Activated CD4-positive, alpha-beta T cell treated with anti-CD3 and anti-CD28 coated beads for 24 hours (primary cell): ENCODE measurements at places on chromosomes 1 and 21.

DNA sequence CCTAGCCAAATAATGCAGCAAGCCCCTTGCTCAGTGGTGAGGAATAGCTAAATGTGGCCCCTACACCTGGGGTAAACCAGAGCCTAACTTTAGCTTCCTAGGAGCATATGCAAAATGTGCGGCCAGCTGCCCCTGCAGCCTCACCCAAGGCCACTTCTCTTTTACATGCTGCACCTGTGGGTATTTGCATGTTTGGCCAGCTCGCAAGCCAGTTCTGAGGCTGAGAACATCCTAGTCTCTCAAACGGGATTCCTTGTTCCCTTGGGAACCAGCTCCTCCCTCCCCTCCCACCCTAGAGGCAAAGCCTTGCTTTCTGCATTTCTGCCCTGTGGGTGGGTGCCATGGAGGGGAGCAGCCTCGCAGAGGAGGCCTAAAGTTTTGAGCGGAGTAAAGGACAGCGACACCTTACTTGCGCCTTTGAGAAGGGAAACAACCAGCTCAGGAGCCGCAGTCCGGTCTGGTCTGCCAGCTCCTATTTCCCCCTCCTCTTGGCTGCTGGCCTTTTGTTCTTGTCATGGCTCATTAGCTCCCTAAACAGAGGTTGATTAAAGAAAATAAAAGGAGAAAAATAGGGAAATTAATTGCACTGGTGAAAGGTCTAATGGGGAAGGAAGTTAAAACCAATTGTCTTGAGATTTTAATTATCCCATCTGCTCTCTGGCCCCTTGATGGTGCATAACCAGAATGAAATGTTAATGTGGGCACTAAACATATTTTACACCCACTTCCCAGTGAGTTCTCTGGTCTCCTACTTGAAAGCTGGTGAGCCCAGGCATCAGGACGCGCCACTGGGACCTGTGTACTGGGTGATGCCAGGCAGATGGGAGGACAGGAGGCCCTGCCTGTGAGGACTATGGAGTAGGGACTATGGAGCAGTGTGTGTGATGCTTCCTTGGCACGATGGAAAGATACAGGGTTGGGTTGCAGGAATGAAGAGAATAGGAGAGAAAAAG lies 68.7 kb downstream of the TEX35 start:
- no peak for DNase-seq

DNA sequence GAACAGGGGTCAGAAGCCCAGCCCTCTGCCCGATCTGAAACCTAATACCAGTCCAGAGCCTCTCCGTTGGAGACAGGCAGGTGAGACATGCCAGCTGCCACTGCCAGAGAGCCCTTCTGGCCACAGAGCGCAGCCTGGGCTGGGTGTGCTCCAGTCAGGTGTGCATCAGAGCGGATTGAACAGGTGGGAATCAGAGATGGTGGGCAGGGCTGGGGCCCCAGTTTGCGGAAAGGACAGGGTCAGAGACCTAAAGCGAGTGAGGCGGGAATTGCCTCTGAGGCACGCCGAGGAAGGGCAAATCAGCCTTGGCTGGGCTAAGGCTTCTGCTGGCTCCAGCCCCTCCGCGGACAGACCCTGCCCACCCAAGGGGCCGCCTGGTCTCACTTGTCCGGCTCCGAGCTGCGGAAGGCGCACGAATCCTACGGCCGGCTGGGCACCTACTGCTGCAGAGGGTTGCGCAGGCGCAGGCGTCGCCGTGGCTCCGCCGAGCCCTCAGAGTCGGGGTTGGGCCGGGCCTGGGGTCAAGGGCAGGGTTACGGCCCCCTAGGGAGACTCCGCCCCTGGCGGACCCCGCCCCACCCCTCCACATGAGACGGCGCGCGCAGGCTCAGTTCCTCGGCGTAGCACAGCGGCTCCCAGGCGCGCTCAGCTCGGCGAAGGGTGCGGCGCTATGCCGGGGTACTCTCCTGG lies 10.3 kb downstream of the CPLANE2 start:
- no peak for DNase-seq

- DNase-seq, result peak; percentile 16
These were observed at the start of gene PLEKHM2 for GRCh38 chr1:15684042-15684461. Gene PLEKHM2 (plus strand): TSS chr1:15684320. CDS start chr1:15684559, 239 bp downstream.

DNA sequence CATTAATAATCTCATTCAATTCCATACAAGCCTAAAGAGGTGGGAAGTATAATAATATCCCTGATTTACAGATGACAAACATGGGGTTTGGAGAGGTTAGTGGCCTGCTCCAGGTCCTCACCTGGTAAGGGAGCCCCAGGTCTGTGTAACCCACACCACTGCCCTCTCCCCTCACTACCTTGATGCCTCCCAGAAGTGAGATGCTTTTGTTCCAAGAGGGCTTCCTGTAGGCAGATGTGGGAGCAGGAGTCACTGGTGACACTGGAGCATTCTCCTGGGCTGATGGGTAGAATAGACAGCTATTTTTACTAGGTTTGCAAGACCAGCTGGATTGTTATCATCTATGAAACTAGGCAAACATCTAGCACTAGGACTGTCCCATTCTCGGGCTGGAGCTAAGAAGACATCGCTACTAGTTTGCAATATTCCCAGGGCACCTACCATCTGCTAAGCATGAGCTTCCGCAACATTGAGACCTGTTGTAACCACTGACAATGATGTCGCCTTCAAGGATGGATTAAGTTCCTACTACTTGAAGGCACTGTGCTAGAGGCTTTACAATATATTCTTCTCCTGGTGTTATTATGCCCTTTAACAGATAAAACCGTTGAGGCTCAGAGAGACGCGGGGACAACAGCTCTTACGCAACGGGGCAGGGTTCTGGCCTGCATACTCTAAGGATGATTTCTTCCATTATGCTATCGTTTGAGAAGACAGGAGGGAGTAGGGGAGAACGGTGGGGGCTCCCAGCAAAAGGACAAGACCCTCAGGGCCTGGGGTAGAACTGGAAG lies 35.0 kb downstream of the BATF3 start:
- DNase-seq, result no peak

- DNase-seq, result no peak
These were observed 34.4 kb downstream of the KIAA0040 start for GRCh38 chr1:175158170-175158591.

- DNase-seq, result no peak
These were observed 100.0 kb downstream of the URB2 start for GRCh38 chr1:229726061-229726460.

- DNase-seq, result no peak
These were observed 20.8 kb downstream of the PPFIA4 start for GRCh38 chr1:203046984-203047630.

- DNase-seq, result no peak
These were observed 655.5 kb downstream of the KIF26B start for GRCh38 chr1:245810181-245810769.

DNA sequence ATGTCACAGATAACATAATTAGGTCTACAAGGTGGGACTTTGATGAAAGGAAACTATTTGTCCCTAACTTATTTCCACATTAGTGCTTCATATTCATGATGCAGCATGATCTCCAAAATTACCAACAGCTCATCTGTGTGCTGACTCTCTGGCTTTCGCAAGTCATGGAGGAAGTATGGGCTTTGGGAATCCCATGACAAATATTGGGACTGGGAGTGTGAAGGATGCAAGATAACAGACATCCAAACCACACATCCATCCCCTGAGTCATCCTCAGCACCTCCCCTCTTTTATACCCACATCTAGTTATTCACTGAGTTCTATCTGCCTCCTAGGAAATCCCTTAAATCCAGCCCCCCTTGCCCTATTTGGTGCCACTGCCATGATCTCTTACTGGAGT lies 102.8 kb upstream of the COL24A1 start:
- no peak for DNase-seq

GRCh38 chr1:37621326-37621870 lies 13.3 kb downstream of the RSPO1 start:
- no peak for DNase-seq

GRCh38 chr1:98651116-98651632 lies 10.3 kb upstream of the SNX7 start:
- DNase-seq, result no peak

- DNase-seq, result no peak
These were observed 93.8 kb downstream of the MTR start for GRCh38 chr1:236888903-236889302.

- DNase-seq, result no peak
These were observed 42.2 kb upstream of the KANK4 start for GRCh38 chr1:62361431-62361830.

GRCh38 chr21:36704281-36704957 lies 5.5 kb downstream of the SIM2 start:
- no peak for DNase-seq

GRCh38 chr1:201183209-201183608 lies 7.4 kb upstream of the IGFN1 start:
- no peak for DNase-seq

DNA sequence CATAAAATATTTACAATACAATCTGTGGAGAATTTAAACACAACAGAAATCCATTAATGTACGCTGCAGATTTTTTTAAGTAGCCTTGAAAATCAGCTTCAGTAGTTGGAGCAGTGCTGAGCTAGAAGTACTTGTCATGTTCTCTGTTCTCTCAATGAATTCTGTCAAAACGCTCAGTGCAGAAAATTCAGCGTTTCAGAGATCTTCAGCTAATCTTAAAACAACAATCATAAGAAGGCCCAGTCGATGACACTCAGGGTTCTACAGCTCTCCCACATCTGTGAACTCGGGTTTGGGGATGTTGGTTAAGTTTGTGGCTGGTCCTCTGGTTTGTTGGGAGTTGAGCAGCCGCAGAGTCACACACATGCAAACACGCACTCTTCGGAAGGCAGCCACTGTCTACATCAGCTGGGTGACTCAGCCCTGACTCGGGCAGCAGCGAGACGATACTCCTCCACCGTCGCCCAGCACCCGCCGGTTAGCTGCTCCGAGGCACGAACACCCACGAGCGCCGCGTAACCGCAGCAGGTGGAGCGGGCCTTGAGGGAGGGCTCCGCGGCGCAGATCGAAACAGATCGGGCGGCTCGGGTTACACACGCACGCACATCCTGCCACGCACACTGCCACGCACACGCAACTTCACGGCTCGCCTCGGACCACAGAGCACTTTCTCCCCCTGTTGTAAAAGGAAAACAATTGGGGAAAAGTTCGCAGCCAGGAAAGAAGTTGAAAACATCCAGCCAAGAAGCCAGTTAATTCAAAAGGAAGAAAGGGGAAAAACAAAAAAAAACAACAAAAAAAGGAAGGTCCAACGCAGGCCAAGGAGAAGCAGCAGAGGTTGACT lies 161.2 kb downstream of the RUNX1 start:
- DNase-seq, result peak; percentile 82

DNA sequence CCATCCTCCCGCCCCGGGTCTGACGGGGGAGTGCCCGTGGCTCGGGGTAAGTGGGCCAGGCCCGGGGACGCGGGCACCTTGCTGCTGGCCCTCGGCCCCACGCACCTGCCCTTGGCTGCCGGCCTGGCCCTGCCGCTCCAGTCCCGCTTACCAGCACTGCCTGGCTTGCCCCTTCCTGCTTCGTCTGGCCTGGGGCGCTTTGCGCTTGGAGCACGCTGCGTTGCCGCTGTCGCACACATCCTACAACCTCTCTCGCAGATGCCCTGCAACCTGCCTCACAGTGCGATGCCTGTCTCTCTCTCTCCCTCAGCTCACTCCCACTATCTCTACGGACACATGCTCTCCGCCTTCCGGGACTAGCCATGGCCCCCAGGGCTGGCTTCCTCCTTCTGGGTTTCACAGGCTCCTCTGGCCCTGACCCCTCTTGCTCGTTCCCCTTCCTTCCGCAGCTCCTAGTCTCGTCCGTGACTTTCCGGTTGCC lies 9.7 kb downstream of the MYOG start:
- DNase-seq, result no peak

DNA sequence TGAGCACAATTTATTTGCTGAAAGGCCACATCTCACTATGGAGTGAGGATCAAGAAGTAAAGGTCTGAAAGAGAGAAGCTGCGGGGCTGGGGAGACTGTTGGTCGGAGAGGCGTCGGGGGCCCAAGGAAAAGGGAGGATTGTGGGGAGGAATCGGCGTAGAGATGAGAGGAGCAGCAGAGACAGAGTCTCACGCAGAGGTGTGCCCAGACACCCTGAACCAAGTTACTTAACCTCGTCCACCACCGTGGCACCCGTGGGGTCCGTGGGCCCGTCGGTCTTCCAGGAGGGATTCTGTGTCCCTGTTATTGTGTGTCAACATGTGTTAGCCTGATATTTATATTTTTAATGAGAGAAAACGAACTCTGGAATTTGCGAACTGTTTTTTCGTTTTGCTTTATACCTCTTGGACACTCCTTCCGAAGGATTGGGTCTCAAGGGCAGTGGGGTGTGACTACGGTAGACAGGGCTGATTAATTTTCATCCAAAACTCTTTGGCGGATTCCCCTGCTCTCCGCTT lies 3.8 kb upstream of the NBPF1 start:
- DNase-seq, result no peak

DNA sequence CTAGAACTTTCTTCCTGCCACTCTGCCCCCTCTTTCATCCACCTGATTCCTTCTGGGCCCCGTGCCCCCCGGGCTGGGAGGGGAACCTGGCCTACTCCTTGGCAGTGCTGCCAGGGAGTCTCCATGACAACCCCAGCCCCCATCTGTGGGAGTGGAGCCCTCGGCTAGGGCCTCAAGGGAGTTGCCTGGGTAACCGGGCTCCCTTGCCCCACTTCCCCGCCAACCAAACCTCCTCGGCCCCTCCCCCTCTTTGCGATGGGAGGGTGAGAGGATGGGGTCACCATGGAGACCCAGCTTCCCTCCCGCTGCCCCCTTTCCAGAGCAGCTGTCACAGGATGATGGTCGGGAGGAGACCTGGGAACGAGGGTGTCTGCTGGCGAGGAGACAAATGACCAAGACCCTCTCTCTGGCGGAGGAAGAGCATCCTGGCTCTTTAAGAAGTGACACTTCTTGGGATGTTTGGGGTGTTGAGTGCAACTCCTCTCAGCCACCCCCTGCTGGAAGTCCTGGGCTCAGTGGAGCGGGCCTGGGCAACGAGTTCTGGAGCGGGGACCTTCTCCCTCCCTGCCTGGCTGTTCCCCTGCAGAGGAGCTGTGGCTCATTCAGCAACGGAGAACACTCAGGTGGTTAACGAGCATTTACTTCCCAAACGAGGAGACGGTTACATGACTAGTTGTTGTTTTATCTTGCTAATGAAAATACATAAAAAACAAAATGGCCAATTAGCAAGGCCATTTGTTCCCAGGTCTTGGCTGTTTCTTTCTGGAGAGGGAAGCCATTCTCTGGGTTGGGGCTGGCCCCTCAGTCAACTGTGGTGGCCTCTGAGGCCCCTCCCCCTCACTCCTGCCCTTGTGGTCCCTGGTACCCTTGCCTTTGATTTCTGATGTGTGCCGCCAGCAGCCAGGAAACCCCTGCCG lies 82.8 kb downstream of the UBIAD1 start:
- no peak for DNase-seq

DNA sequence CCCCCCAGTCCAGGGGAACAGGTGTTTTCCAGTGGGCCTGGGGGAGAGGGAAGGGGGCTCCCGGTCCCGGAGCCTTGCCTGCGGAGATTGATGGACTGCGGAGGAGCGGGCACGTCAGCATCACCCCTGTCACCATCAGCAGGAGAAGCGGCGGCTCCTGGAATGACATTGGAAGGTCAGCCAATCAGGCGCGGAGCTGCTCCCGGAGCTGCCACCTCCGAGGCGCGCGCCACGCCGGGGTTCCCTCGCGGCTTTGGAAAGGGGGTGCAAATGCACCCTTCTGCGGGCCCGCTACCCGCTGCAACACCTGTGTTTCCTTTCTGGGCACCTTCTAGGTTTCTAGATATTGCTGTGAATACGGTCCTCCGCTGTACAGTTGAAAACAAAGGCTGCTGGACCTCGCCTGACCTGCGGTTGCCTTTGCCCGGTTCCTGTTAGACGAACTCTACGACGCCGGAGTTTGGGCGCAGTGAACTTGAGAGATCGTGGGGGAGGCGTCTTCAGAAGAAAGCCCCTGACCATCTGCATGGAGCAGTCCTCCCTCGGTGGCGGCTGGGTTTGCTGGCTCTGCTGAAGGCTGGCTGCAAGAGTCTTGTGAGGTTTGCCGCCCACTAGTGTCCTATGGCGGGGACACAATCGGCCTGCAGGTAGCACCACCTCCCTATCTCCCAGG lies 5.3 kb downstream of the DSCAM start:
- DNase-seq, result no peak
